ENCODE measurements at places on chromosomes 16 and 17.

GRCh38 chr17:51601622-51602261, 341.4 kb downstream of the UTP18 start:
- no peak for DNase-seq

DNA sequence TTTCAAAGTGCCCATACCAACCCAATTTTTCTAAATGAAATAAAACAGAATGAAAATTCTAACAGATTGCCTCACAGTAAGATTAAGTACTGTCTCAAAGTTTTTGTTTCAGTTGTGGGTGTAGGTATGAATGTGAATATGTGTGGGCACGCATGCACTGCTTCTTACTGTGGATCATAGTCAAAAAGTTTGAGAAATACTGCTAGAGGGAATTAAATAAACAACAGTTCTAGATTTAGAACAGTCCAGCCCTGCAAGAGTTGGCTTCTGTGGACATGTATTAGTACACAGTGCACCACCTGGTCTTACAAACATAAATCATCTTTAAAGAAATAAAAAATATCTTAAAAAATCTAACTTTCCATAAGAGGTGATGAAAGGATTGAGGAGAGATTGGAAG, 8.4 kb downstream of the ZNF652 start:
- no peak for DNase-seq

GRCh38 chr16:58518083-58518979, 3.0 kb downstream of the SETD6 start:
- no peak for DNase-seq

DNA sequence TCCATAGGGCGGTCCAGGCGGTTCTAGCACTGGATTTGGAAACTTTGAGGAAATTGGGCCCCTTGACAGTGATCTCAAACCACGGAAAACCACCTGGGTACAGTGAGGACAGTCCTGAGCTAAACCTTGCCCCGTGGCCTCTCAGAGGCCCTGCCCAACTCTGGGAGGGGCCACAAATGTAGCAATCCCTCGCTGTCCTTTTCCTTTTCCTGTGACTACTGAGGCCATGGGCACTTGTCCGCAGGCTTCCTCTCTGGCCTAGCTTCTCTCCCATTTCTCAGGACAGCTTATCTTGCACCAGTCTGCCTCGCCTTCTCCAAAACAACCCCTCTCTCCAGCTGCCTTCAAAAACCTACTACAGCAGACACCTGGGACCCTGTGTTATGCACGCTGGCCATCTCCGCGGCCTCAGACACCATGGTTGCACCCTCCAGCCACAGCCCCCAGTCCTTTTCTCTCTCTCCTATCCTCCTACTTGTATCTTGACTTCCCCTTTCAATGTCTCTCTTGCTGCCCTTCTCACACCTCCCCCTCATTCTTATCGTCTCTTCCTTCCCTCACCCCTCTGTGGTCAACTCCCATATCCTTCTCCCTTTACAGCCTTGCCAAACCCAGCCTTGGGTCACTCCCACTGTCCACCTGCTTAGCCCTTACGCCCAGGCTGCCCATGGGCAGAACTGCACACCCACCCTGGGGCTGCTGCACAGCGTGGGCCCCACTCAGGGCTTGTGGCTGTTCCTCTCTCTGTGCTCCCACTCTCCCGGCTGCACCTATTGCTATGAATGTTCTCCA, 7.6 kb downstream of the SCPEP1 start:
- no peak for DNase-seq

DNA sequence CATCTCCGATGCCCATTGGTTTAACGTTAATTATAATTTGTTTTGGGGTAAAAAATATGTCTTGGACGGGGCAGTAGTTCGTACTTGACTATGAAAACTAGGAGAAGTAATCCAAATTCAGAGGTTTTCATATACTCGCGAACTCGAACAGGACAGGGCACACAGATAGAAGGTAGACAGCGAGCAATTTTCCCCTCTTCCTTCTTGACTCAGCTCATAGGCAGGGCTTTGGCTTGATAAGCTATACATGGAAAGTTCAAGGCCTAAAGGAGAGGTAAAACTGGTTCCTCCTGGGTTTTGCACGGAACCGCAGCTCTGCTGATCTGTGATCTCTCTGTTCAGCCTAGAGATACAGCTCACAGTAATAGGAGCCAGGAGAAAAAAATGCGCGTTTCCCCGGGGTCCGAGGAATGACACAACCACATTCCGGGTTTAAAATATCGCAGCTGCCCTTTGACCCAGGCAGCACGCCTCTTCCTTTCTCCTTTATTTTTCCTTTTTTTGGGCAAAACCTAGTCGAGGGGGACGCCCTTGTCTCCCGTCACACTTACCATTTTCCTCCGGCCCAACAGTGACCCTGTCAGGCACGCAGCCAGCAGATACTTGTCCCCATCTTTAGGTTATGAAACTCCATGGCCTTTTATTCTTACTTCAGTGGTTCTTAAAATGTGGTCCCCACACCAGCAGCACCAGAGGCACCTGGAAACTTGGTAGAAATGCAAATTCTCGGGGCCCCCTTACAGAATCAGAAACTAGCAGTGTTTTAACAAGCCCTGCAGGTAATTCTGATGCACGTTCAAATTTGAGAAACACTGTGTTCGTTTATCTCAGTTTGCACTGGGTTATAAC, 1.7 kb upstream of the LASP1 start:
- no peak for DNase-seq
